ENCODE measurements at places on chromosomes 11 and 22.

GRCh38 chr11:85540181-85540580, 87.0 kb downstream of the DLG2 start:
- no peak for DNase-seq

DNA sequence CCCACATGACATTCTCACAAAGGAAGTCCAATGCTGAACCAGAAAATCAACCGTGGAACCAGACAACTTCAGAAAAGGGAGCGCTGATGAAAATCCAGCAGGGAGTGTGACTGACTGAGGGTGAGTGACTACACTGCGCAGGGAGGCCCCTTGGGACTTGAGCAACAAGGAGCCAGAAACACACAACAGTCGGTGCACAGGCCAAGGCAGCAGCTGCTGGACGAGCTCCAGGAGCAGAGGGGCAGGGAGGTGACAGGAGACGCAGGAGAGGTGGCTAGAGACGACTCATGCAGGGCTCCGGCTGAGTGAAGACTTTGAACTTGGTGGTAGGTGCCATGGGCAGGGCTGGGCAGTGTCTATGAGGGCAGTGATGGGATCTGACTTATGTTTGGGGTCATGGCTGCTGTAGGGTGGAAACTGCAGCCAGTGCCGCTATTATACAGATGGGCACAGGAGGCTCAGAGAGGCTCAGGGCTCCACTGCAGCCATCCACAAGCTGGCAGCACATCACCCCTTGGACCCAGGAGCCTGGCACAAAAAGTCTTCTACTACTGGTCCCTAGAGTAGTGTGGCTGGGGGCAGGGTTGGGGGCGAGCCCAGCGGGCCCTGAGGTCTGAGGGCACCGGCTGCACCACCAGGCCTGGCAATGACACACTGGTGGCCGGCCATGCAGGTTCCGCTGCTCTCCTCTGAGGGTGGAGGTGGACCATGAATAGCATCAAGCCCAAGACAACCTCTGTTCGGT, 10.3 kb upstream of the FADD start:
- DNase-seq, result no peak

GRCh38 chr11:68153742-68154141, 32.6 kb upstream of the CHKA start:
- DNase-seq, result no peak

- DNase-seq, result no peak
Observed at GRCh38 chr11:74024261-74025029, 15.6 kb upstream of the UCP3 start.

Measured in NCI-H1092 treated with DMSO at 0.1 percent for 48 hours (cell line).